ENCODE measurements at places on chromosomes 13 and 19.
A peak's percentile ranks its signal among the peaks of the same experiment; 100 is the strongest.

DNA sequence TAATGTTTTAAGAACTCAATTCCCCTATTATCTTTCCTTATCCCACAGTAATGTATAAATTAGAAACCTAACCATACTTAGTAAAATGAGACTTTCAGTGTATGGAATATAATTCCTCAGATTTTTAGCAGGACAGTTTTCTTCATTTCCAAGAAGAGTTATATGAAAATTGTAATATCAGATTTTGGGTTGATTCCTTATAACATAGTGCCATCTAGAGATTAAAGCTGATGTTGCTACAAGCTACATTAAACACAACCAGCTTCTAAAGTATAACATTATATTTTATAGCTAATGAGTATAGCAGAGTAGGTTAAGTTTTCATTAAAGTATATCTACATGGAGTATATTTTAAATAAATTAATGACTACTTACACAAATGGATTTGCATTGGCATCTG, 99.7 kb upstream of the MIR17HG start:
- DNase-seq, result no peak

DNA sequence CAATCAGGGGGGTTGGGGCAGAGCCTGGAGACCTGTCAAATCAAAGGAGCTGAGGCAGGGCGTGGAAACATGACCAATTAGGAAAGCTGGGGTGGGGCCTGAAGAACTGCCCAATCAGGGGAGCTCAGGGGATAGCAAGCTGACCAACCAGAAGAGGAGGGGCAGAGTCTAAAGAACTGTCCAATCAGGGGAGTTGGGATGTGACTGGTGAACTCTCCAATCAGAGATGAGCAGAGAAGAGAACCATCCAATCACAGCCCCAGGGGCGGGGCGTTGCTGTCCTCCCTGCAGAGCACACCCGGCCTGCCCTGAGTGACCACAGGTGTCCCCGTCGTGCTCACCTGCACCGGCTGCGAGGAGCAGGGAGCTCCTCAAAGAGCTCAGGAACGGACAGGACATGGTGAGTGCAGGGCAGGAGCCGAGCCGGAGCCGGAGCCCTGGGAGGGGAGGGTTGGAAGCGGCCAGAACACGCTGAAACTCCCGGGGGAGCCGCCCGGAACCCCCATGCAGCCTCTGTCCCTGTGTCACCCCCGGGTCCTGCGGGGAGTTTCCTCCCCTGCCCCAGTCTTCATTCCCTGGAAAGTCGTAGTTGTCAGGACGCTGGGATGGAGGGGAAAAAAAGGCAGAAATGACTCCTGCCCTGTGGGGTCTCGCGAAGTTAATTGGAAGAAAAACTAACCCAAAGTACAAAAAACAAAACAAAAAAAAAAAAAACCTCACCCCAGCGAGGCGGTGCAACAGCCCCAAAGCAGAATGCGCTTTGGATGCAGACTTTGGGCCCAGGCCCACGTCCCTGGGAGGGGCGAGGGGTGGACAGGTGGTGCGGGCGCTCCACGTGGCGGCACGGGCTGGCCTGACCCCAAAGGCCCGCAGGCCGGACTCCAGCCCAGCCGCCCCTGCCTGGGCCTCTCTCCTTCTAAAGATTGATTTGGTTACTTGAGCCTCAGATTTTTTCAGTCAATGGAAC, at the start of gene ZNF556:
Gene ZNF556 (plus strand): TSS at position 311 of the 967 bp plus-strand sequence. CDS start 87 bp downstream, at position 398.
- no peak for DNase-seq

- no peak for DNase-seq
Observed at GRCh38 chr19:621819-622218, 11.5 kb downstream of the POLRMT start.

GRCh38 chr13:112715210-112715609, 25.4 kb downstream of the ATP11A start:
- no peak for DNase-seq

DNA sequence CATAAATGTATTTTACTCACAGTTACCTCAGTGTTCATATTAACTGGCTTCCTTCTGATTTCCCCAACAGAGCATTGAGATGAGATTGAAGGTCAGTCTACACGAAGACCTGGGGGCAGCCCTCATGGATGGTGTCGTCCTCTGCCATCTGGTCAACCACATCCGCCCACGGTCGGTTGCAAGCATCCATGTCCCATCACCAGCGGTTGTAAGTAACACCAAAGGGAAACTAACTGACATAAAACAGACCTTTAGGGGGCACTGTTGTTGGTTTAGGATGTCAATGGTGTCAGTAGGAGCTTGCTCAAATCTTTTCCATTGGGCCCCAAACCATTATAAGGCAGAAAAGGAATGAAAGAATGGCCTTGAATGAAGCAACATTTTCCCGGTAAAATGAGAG, 68.2 kb downstream of the ESD start:
- DNase-seq, result peak; percentile 9

DNA sequence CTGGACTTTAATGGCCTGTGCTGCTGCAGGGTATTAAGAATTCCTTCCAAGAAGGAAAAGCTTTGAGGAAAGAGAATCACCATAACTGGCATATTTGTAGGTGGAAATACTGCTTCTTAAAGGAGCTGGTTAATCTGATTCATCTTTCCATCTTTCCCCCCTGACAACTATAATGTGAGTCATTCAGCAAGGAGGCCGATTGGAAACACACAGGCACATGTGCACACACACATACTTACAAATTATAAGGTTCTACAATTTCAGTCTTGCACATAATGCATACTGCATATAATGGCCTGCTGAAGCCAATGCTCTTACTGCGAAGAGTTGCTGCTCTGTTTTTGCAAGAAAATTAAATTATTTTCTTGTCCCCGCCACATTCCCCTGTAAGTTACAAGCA, 78.8 kb upstream of the TPP2 start:
- no peak for DNase-seq
